ENCODE measurements at places on chromosomes 6 and 20.

GRCh38 chr6:4349931-4350330, 214.6 kb upstream of the ECI2 start:
- DNase-seq = no peak

GRCh38 chr20:45892049-45892825, 1.1 kb downstream of the CTSA start:
- no peak for DNase-seq

DNA sequence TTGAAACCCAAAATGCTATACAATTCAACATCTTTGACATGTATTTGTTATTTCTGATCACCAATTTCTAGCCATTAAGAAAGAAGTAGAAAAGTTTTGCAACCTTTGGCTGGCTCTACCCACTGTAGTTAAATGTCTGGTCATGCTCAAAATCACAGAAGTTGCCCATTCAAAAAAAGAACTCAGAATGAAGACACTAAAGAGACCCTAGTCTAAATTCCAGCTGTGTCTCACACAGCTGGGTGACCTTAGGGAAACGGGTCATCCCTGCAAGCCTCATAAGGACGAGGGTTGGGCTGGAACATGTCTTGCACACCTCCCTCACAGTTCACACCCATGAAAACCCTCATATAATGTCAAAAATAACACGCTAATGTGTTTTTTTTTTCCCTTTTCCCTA, 10.3 kb downstream of the FOXQ1 start:
- no peak for DNase-seq

DNA sequence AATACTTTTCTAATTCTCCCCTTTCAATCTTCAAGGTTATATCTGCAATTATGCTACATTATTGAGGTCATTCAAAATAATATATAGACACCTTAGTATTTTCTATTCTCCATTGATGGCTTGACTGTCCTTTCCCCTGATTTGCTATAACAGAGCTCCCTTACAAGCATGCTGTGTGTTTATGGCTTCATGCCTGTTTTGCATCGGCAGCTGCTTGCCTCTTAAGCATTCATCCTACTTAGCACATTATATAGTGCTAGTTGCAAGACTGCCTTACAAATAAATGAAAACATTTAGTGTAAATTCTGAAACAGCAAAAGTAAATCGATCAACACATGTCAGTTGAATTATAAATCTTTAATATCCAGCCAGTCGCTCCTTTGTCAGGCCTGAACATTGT, 476.2 kb upstream of the POU3F2 start:
- no peak for DNase-seq

GRCh38 chr6:26363882-26364701, 906 bp upstream of the BTN3A2 start:
- no peak for DNase-seq

GRCh38 chr6:108768166-108768555, 80.1 kb upstream of the ARMC2 start:
- DNase-seq = no peak

- no peak for DNase-seq
Observed at GRCh38 chr6:6201200-6201599, 119.3 kb downstream of the F13A1 start.

DNA sequence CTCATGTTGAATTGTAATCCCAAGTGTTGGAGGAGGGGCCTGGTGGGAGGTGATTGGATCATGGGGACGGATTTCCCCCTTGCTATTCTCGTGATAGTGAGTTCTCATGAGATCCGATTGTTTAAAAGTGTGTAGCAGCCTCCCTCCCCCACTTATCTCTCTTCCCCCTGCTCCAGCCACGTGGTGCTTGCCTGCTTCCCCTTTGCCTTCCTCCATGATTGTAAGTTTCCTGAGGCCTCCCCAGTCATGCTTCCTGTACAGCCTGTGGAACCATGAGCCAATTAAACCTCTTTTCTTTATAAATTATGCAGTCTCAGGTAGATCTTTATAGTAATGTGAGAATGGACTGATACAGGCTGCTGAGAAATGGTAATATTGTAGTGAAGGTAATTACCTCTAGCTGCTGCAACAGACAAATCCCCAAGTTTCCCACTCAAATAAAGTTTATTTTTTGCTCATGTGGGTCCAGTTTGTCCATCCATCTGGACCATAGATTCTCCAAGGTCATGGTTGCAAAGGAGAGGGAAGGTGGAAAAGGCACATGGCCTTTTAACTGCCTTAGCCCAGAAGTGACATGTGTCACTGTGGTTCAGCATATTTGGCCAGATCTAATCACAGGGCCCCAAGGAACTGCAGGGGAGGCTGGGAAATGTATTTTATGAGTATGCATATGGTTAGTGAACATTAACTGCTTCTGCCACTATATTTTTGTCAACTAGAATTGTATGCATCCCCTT, 89.2 kb downstream of the TRMT11 start:
- DNase-seq = no peak

DNA sequence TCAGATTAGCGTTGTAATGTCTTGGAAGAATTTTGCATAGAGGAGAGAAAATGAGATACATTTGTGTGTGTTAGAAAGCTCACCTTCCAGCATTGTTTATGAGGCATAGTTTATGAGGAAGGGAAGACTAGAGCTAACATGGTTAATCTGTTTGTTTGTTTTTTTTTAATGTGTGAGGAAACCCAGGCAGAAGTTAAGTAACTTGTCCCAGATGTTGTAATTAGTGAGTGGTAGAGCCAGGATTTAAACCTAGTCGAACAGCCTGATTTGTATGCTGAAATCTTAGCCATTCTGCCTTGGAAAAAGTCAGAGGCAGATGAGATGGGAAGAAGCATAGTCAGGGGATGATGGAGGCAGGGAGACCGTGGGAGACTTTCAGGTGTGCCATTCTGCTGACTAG, 29.1 kb downstream of the NDUFAF5 start:
- no peak for DNase-seq

GRCh38 chr20:11324990-11325389, 592.7 kb upstream of the BTBD3 start:
- DNase-seq = no peak

GRCh38 chr6:42276034-42276890, 58.6 kb upstream of the MRPS10 start:
- DNase-seq = no peak

DNA sequence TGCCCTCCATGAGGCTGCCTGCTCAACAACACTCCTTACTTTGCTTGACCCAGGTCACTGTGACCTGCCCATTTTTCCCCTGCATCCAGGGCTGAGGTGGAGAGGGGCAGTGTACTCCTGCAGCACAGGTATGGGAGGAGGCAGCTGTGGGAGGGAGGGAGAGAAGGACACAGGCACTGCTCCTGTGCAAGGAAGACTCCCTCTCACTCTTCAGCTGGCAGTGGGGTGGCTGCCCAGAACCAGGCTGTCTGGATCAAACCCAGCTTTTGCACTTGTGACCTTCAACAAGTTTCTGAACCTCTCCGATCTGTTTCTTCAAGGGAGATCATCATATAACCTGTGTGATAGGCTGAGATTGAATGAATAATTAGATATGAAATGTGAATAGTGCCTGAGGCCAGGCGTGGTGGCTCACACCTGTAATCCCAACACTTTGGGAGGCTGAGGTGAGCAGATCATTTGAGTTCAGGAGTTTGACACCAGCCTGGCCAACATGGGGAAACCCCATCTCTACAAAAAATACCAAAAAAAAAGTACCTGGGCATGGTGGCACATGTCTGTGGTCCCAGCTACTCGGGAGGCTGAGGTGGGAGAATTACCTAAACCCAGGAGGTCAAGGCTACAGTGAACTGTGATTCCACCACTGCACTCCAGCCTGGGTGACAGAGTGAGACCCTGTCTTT, 14.1 kb downstream of the TGIF2 start:
- DNase-seq = no peak

DNA sequence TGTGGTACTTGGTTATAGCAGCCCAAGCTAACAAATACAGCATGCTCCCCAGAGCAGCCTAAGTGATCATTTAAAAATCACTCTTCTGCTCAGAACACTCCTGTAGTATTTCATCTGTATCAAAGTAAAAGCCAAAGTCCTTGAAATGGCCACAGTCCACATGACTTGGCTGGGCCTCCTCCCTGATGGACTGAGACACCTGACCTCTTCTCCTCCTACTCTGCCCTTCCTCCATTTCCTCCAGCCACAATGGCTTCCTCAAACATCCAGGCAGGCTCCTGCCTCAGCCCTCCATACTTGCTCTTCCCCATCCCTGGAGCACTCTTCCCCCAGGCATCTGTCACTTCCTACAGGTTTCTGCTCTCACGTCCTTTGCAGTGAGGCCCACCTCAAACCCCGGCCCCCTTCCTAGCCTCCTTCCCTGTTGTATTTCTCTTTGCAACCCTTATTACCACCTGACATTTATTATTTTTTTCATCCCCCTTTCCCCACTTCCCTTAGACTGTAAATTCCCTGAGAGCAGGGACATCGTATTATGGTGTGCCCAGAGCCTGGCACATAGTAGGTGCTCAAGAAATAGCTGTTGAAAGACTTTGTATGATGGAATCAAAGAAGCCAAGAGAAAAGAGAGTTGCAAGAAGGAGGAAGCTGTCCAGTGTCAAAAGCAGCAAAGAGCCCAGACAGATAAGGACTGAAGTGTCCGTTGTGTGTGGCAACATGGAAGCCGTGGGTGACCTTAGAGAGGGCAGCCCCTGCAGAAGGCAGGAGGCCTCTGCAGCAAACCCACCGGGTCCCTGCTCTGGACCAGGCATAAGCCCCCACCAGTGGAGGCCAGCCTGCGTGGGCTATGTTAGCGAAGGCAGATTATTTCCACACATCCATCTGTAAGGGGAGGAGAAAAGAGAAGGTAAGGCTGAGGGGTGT, 87.5 kb downstream of the TRERF1 start:
- DNase-seq = no peak

All from omental fat pad (tissue), 4 donors.